NCI-H187 (cell line): ENCODE measurements at places on chromosomes 4 and X.

GRCh38 chr4:1748465-1748995 is 27.2 kb downstream of the TACC3 start:
- peak; percentile 72 for DNase-seq

GRCh38 chrX:132990835-132991234 is 32.4 kb upstream of the HS6ST2 start:
- DNase-seq: no peak

DNA sequence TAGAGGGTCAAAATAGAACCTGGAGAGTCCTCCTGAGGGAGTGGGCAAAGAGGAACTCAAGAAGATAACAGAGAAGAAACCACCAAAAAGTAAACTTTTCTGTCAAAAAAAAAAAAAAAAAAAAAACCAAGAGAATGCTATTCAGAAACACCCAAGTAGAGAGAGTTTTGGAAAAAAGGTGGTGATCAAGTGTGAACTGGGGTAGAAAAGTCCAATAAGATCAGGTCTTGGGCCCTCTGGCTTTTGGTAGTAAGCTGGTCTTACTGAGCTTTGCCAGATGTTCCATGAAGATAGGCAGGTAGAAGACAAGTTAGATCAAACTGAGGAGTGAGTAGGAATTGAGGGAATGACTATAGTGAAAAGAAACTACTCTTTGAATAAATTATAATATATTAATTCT is 167.5 kb downstream of the COL25A1 start:
- DNase-seq: no peak

DNA sequence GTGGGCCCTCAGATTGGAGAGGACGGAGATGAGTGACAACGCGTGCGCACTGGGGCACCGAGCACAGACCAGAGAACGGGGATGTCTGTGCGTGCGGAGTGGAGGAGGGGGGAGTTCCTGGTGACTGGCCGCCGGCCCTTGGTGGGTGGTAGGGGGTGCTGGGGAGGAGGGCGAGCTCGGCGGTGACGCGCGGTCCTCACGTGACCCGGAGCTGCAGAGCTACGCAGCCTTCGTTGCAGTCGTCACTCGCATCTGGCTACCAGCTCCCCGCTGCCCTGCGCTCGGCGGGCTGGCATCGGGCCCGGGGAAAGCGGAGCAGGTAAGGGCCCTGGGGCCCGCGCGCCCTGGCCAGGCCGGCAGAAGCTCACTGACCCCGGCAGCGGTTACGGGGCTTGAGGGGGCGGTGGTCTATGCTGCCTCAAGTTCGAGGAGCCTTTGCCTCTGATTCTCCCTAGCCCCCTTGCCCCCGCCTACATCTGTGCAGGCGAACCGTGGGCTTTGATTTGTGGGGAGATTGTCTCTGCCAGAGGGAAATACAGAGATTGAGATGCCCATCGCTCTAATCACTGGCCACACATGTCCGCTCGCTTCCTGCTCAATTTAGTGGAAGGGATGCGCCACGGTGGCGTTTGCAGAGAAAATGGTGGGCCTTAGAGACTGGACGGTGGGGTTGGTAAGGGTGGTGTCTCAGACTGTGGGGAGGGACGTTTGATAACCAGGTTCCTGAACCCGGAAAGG is at the start of gene ARMCX4:
Gene ARMCX4 (plus strand): TSS at position 245 of the 738 bp plus-strand sequence. CDS start 3,134 bp downstream, outside the sequence.
- DNase-seq: no peak
